ENCODE measurements at places on chromosomes 7 and 10.
A peak's percentile ranks its signal among the peaks of the same experiment; 100 is the strongest.

DNA sequence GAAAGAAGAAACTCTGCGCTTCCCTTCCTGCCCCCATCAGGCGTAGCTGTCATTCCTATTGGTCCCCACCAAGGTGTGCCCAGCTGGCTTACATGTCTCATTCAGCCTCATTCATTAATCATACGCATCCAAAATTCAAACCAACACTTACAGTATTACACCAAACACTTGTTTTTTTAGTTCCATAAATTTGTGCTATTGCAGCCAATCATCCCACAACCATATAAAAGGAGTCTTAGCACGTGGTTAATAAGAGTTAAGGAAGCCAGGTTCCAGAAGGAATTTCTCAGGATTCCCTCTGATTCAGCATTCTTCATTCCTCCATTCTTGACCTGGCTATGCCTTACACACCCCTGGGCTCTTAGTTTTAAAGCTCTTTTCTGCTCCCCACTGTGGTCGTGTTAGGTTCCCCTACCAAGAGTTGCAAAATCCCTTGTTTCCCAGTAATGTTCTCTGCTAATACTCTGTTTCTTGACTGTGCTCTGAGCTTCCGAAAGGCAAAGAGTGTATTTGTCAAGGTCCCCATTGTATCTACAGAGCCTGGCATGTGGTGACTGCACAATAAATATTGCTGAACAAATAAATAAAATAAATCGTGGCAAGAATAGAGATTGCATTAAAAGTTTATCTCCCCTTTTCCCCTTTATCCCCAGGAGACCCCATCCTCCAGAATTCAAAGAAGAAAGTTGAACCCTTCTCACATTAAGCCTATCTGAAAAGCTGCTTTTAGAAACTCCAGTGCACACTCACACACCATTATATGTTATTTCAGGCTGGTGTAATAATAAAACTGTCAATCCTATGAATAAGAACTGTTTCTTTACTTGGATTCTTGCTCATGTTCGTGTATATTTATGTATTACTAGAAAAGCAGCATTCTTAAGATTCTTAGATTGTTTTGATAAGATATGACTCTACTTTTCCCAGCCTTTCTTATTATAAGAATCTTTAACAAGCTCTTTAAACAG, 514.4 kb downstream of the INHBA start:
- peak; percentile 68 for DNase-seq

DNA sequence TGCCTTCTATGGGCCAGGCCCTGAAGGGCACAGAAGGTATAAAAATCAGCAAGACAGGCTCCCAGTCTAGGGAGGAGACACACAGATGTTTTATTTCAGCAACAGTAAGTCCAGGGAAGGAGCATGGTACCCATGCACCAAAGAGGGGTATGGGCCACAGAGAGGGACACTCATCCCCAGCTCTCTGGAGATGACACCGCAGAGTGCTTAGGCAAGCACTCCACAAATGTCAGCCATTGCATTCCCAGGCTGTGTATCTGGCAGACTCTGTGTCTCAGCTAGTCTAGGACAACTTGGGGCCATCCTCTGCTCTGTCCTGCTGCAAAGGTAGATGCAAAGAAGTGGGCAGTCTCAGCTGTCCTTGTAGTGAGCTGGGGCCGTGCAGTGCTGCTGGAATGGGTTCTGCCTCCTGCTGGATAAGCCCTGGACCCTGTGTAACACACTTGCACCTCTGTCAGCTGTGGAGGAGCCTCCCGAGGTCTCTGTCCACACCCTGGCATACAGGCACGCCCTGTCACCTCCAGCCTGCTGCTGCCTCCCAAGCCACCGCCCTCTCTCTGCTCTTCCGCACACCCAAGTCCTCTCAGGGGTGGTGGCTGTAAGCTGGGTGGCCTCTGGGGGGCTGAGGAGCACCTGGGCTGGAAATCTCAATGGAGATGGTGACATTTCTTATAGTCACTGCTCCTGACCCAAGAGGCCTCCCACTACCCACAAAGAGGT, 57.6 kb downstream of the VOPP1 start:
- DNase-seq, result no peak

DNA sequence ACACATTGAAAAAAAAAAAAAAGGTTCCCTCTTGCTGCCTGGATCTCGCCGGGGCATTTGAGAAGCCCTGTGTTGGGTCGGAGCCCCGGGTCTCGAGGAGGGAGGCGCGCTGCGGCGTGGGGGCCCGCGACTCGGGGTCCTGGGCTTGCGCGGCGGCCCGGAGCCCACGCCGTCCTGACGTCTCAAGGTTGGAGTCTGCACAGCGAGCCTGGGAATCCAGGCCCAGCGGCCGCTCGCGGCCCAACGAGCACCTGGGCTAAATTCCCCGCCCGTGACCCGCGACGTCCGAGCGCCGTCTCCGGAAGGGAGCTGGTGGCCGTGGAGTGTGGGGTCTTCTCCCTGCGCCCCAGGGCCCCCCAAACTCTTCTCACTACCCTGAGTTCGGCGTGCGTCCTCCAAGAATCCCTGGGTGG, 1.4 kb upstream of the CTBP2 start:
- no peak for DNase-seq

- no peak for DNase-seq
Measured at GRCh38 chr7:50690541-50691011, 92.1 kb downstream of the GRB10 start.

DNA sequence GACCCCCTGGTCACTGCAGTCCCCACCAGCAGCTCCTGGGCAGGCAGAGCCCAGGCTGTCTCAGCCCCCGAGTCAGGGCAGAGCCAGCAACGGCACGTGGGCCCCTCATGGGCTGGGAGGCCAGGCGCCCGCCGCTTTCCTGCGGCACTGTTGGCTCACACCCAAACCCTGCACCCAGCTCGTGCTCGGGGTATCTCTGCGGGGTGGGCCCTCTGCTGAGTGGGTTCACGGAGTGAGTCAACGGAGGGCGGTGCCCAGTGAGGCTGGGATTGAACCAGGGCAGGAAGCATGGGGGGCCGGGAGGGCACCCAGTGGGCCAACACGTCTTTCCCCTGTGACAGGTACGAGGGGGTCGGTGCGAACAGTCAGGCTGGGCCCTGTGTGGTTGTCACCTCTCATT, 28.9 kb downstream of the ADAP1 start:
- no peak for DNase-seq

DNA sequence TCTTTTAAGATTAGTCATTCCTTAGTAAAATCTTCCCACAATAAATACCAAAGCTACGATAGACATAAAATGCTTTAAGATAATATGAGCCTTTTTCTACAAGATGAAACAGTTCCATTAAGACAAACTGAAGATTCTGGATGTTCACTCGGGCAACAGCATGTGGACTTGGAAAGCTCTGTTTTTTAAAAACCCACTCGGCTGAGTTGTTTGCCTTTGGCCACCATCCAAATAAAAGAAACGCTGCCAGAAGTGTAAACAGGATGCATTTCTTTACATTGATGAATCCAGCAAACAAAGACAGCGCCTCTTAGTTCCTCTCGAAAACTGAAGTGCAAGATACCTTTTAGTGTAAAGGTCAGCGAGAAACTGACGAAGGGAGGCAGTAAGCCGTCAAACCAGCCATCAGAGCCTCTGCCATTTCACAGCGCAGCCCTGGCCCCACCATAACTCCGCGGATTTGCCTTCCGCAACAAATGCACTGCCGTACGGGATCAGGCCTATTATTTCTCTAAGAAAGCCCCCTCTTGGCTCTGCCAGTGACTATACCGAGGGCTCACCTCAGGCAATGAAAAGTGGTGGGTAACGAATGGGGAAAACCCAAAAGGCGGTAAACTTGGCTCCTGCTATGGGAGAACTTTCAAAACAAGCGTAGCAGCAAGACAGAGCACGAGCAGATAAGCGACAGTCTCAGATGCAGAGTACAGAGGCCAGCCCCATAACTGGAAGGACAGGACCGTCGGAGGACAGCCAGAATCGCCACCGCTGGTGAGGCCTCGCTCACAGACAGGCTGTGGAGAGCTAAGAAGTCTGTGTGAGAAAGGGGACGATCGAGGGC, 41.4 kb downstream of the GNA12 start:
- DNase-seq, result no peak

DNA sequence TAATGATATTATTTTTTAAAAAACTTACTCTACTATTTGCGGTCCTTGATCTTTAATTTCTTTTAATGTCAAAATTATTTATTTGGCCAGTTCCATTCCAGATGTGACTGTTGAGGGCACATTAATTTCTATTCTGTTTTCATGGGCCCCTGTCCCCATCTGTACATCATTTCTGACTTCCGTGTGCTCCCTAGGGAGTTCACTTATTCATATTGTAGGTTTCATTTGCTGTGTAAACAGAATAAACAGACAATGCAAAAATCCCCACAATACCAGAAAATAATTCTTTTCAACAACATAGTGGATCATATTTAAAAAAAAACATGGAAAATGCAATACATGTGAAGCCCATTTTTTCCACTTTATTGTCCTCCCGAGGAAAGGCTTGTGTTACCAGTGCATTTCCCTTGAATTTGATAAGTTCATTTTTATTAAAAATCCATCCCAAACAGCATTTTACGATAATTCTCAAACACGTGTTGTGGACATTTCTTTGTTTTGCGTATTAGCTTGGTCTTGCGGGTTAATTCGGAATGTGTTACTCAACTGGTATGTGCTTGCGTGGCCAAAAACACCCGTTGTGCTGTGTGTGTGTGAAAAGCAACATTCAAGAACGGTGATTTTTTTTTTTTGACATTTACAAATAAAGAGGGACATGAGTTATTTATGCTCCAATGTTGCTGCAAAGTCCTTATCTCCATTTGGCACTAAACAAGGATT, 138.4 kb downstream of the MGMT start:
- no peak for DNase-seq

GRCh38 chr10:125084191-125084613, 76.2 kb downstream of the CTBP2 start:
- peak; percentile 97 for DNase-seq

GRCh38 chr7:91533996-91534395, 269.8 kb downstream of the FZD1 start:
- DNase-seq, result no peak

DNA sequence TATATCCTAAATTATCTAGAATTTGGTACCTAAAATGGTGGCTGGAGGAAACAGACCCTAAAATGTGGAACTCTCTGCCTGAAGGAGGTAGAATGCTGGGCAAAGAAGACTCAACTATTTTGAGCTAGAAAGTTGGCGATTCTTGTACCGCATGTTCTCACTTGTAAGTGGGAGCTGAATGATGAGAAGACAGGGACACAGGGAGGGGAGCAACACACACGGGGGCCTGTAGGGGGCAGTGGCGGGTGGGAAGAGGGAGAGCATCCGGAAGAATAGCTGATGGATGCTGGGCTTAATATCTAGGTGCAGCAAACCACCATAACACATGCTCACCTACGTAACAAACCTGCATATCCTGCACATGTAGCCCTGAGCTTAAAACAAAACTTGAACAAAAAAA, 250.6 kb downstream of the CALN1 start:
- DNase-seq, result no peak

DNA sequence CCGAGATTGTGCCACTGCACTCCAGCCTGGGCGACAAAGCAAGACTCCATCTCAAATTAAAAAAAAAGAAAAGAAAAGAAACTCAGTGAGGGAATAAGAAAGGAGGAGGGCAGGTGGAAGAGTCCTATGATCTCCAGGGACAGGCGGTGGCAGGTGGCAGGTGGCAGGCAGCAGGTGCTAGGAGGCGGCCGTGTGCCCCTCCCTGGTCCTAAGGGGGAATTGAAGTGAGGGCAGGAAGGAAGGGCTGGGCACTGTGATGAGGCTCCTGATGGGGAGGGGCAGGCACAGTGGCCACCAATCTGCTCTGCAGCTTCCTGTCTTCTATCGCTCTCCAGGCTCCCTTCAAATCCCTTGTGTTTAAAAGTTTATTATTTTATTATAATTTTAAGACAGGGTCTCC, 41.2 kb upstream of the UBE3C start:
- DNase-seq, result no peak

DNA sequence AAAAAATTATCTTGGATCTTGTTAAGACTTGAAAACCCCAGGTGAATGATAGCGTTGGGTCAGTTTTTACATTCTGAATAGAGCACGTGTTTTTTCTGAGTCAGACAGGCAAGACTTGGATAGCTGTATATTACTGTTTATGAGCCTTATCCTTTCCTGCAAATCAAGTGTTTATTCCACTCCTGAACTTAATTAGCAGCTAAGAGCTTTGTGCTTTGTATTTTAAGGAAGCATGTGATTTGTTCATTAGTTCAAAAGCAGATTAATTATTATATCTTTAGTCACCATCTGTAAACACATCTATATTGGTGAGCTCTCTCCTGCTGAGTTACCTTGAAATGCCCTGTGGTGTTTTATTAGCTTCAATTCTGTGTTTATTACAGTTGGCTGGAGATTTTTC, 98.6 kb upstream of the PRPS1L1 start:
- no peak for DNase-seq

DNA sequence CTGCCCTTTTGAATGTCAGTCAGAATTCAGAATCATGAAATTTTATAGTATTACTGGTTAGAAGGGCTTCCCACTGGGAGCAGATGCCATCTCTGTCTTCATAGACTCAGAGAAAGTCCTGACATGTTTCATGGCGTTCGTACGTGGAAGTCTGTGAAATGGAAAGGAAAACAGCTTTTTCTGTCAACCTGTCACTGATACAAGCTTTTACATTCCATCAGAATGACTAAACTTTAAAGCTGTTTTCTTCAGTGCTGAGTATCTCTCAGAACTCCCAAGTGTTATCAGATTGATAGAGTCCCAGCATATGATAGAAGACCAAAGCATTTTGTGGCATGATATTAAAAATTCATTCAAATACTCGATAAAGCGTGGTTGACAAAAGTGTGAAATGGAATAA, 726.7 kb upstream of the GALNT17 start:
- no peak for DNase-seq

DNA sequence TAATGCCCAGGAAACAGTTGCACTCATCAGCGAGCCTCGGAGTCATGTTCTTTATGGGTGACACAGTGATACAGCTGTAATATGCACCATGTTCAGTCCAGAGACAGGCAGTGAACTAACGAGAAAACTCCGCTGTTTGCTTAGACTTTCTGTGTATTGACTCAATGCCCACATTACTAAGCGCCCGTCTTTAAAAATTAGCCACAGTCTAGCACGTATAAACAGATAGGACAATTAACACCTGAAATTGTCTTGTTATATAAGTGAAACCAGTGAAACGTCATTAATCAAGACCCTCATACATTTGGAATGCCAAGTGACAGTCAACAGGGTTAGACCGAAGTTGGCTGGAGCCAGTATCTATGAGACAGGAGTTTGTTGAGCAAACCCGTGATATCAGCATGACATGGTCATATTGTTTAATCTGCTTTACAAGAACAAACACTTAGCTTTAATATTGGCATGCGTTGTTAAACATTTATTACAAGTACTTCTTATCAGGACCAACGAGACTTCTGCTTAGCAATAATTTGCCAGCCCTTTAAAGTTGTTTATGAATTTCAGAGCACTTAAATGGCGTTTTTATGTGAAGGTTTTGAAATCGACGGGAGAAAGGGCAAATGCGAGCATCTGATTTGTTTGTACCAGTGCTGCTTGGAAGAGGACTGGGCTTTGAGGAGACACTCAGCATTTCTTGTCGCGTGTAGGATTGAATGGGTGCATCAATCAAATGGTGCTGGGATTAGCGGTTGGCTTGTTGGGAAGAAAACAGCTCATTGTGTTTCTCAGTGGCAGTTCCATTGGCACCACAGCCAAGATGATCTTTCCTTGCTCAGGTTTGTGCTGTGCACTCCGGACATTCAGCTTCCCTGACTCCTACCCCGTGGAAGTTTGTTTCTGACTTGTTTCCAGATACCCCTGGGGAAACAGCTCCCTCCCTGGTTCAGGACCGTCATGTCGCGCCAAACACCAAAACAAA, 56.3 kb downstream of the CAMK1D start:
- DNase-seq, result peak; percentile 89

- DNase-seq, result no peak
Measured at GRCh38 chr10:78696791-78697395, 371.9 kb upstream of the ZMIZ1 start.
